Kidney (tissue), 22 donors: ENCODE measurements at places on chromosomes 2 and 18.

- DNase-seq, result peak; percentile 69
Observed at GRCh38 chr2:55961318-55961911, 37.8 kb upstream of the EFEMP1 start.

- no peak for DNase-seq
Observed at GRCh38 chr2:195425328-195425727, 231.7 kb upstream of the SLC39A10 start.

DNA sequence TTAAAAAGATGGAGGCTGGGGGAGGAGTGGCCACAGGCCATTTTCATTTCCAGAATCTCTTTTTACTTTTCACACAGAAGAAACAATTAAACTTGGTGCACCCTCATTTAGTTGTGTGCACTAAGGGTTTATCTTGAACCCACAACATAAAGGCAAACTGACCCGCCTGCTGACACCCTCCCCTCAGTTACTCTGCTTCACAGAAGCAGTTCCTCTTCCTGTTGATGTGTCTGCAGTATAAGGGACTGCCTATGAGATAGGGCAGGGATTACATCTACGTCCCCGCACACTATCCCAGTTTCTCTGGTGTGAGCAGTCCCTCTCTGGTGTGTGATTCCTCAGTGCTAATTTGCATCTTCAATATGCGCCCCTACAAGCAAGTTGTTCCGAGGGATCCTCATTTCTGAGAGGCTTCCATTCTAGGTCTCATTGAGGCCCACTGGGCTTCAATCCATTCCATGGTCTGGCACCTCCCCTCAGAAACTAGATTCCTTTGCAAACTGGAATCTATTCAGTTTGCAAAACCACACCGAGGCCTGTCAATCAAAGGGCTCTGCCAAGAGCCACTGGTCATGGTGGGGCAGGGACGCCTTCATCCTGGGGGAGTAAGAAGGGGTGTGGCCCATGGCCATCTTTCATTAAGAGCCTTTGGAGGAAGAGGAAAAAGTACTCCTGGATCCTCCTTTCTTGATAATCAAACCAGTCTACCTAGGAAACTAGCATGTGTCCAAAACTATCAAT, 12.3 kb downstream of the CREG2 start:
- no peak for DNase-seq

- DNase-seq, result no peak
Observed at GRCh38 chr2:165911981-165912380, 41.6 kb downstream of the TTC21B start.

DNA sequence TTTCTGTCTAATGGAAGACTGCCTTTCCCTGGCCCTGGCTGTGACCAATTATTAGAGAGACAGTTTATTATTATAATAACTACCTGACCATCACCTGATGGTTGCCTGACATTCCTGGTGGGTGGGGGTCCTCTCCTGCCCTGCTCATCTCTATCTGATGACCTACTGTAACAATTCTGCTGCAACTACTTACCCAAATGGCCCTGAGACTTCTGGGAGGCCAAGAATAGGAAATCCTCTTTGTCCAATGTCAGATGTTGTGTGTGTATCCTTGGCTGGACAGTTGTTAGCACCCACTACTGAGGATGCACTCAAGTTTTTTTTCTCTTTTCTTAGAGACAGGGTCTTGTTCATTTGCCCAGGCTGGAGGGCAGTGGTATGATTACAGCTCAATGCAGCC, 110.3 kb downstream of the DDX1 start:
- no peak for DNase-seq

DNA sequence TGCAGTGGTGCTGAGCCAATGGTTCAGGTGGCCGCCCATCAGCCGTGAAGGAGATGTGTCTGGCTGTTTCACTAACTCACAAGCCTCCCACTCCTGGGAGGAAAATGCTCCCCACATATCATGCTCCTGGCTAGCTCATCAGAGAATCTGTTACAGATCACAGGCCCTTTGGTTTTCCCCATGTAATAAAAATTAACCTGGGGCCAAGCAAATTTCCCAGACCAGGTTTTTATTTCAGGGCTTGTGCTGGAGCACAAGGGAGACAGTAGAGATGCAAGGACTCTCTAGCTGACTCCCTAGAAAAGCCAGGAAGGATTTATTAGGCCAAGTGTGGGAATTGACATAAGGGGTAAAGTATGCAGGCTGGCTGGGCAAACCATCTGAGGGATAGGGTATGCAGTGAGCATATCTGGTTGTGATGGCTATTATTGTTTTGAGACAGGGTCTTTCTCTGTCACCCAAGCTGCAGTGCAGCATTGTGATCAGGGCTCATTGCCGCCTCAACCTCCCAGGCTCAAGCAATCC, 40.6 kb upstream of the CCBE1 start:
- peak; percentile 42 for DNase-seq

GRCh38 chr2:50556934-50557575, 474.9 kb downstream of the NRXN1 start:
- no peak for DNase-seq

GRCh38 chr2:233410196-233410760, 56.0 kb downstream of the DGKD start:
- no peak for DNase-seq
